ENCODE measurements at places on chromosomes 2 and 18.

- no peak for DNase-seq
Measured at GRCh38 chr2:10768063-10768507, 44.5 kb downstream of the PDIA6 start.

GRCh38 chr18:56043641-56044061, 455.7 kb upstream of the TCF4 start:
- no peak for DNase-seq

- DNase-seq: no peak
Measured at GRCh38 chr18:2572171-2572569, 813 bp downstream of the NDC80 start.

- DNase-seq: no peak
Measured at GRCh38 chr2:71507476-71507875, 54.1 kb downstream of the DYSF start.

DNA sequence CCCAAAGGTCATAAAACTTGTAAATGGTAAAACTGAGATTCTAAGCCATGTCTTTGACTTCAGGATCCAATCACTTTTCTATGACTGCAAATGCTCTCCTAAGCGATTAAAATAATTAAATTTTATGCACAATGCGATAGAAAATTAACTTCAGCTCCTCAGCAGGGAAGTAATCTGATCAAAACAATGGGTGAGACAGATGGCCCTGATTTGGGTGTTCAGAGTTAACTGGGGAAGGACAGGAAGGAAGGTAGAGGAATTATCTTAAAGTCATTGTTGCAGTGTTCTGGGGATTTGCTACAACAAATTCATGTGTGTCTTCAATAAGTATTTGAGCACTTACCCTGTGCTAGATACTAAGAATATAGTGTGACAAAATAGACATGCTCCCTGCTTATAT, 446.0 kb upstream of the MEX3C start:
- no peak for DNase-seq
